CD14-positive monocyte (primary cell): ENCODE measurements at places on chromosomes 12 and 14. TPM values are rescaled to one million over a fixed set of nuclear protein-coding genes. Genes with fewer than 3 reads are reported as not detected.

DNA sequence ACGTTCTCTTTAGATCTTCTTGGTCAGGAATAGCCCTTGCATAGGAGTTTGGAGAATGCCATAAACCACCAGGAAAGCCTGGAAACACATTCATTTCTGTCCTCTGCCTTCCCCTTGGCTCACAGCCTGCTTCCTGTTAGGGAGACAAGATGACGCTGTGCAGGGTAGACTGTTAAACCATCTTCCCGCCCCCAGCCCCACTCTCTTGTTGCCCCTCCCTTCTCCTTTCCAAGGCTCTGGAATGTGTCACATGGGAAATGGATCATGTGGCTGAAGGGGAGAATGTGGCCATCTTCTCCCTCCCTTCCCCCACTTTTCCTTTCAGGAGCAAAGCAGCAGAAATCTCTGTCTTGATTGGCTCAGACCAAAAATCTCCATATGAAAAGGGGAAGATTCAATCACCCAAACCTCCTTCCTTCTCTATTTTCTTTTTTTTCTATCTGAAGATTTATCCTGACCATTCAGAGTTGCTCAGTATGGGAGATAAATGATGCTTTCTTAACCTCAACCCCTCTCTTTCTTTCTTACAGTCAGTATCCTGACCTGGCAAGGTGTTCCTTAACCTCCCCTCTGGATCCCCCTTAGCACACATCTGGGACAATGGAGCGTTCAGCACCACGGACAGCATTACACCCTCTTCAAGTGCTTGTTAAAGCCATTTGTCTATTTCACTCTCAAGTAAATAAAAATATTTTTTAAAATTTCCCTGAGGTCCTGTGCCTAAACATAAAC is 11.4 kb downstream of the GPR19 start:
- H3K36me3 ChIP-seq, result no peaks in the 10 kb centered on the region
- no peak overlapping the region for H3K27ac ChIP-seq
- no peak for DNase-seq
- no peak overlapping the region for H3K4me3 ChIP-seq

- H3K27ac ChIP-seq, result peak overlapping the region; percentile 55
- peak overlapping the region; percentile 26 for H3K4me3 ChIP-seq
- DNase-seq, result peak; percentile 82
- H3K36me3 ChIP-seq, result no peaks in the 10 kb centered on the region
- peaks cover 35% of the 10 kb centered on the region for H3K4me1 ChIP-seq
These were observed 11.4 kb upstream of the NOPCHAP1 start for GRCh38 chr12:104974626-104975290.

GRCh38 chr14:95370076-95370475 is 50.4 kb upstream of the CLMN start:
- H3K27me3 ChIP-seq, result no peaks in the 10 kb centered on the region
- DNase-seq, result no peak
- H3K36me3 ChIP-seq, result no peaks in the 10 kb centered on the region
- no peak overlapping the region for H3K4me3 ChIP-seq
- H3K4me1 ChIP-seq, result no peaks in the 10 kb centered on the region

DNA sequence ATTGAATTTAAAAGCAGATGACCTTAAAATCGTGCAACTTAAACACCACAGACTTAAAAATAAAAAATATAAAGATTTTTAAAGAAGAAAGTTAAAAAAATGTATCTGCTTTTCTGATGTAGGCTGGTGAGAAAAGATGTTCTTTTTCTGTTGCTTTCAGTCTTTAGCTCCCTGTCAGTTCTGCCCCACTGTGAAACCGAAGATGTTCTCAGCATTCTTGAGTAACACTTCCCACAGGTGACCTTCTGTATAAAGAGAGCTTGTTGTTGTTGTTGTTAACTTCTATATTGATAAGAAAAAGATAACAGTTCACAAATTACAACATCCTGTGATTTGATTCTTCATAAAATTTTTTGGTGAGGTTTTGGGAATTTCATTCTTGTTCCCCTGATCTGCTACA is 377.9 kb upstream of the RGS6 start:
- H3K4me3 ChIP-seq, result no peak overlapping the region
- peak; percentile 13 for DNase-seq
- no peaks in the 10 kb centered on the region for H3K36me3 ChIP-seq
- peak overlapping the region; percentile 24 for H3K27ac ChIP-seq
- H3K4me1 ChIP-seq, result peaks cover 25% of the 10 kb centered on the region

- H3K27me3 ChIP-seq, result peaks cover 26% of the 10 kb centered on the region
- no peak overlapping the region for H3K27ac ChIP-seq
- H3K36me3 ChIP-seq, result no peaks in the 10 kb centered on the region
- H3K4me1 ChIP-seq, result no peaks in the 10 kb centered on the region
- no peak overlapping the region for H3K4me3 ChIP-seq
These were observed 7.1 kb upstream of the PRPH start for GRCh38 chr12:49287876-49288275.

DNA sequence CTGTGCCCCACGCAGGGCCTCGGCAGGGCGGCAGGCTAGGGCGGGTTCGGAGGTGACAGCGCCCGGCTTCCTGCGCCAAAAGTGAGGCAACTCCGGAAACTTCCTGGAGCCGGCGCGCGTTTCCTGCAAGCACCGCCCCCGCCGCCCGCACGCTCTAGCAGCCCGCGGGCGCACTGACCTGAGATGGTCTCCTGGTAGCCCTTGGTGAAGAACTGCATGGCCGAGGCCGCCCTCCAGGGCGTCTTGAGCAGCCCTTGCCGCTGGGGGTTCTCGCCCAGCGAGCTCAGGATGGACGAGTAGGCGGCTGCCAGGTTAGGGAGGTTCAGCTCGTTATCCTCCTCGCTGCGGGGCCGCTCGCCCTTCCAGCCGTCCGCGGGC is 494 bp downstream of the GCH1 start:
- H3K27ac ChIP-seq, result peak overlapping the region; percentile 99
- H3K27me3 ChIP-seq, result no peaks in the 10 kb centered on the region
- peaks cover 40% of the 10 kb centered on the region for H3K4me1 ChIP-seq
- DNase-seq, result peak; percentile 87
- peak overlapping the region; percentile 99 for H3K4me3 ChIP-seq

GRCh38 chr12:64025174-64025958 is 180.9 kb downstream of the SRGAP1 start:
- no peaks in the 10 kb centered on the region for H3K36me3 ChIP-seq
- H3K4me3 ChIP-seq, result no peak overlapping the region
- H3K4me1 ChIP-seq, result no peaks in the 10 kb centered on the region

DNA sequence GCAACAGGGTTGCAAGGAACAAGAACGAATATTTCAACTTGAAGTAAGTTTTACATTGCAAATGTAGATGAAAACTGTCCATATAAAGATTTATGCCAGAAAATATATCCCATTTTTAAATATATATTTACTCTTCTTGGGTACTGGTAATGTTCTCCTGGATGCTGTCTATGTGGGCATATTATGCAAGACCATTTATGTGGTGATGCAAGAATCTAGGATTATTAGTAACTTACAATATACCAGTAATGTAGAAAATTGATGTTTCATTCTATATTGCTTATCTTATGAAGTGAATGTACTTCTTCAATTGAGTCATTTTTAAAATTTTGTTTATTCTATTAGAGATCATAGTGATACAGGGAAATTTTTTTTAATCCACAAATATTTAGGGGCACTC is 25.1 kb downstream of the FGFR1OP2 start:
- peak; percentile 13 for DNase-seq
- H3K27ac ChIP-seq, result peak overlapping the region; percentile 47
- H3K4me3 ChIP-seq, result no peak overlapping the region
- peaks cover 82% of the 10 kb centered on the region for H3K36me3 ChIP-seq
- peaks cover 7% of the 10 kb centered on the region for H3K4me1 ChIP-seq

DNA sequence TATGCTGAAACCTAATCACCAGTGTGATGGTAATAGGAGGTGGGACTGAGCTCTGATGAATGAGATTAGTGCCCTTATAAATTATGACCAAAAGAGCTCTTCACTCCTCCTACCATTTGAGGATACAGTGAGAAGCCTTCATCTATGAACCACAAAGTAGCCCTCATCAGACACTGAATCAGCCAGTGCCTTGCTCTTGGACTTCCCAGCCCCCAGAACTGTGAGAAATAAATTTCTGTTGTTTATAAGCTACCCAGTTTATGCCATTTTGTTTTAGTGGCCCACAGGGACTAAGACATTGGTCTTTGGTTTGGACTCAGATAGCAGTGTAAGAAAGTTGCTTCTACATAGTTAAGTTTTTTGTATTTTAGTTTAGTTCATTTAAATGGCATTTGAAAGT is 32.9 kb downstream of the ABHD12B start:
- no peaks in the 10 kb centered on the region for H3K27me3 ChIP-seq
- no peaks in the 10 kb centered on the region for H3K4me1 ChIP-seq
- H3K27ac ChIP-seq, result no peak overlapping the region
- peaks cover 86% of the 10 kb centered on the region for H3K36me3 ChIP-seq
- H3K4me3 ChIP-seq, result no peak overlapping the region

DNA sequence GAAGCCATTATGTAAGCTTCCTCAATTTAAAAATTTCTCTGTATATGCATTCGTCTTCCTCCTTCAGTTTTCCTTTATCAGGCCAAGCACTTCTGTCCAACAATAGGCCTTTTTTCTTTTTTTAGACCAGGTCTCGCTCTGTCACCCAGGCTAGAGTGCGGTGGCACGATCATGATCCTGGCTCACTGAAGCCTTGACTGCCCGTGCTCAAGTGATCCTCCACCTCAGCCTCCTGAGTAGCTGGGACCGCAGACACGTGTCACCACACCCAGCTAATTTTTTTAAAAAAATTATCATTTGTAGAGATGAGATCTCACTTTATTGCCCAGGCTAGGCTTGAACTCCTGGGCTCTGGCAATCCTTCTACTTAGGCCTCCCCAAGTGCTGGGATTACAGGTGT is 25.8 kb downstream of the TAOK3 start:
- no peaks in the 10 kb centered on the region for H3K36me3 ChIP-seq
- H3K27me3 ChIP-seq, result no peaks in the 10 kb centered on the region
- H3K4me3 ChIP-seq, result no peak overlapping the region
- DNase-seq, result peak; percentile 14
- peak overlapping the region; percentile 69 for H3K27ac ChIP-seq

- no peak overlapping the region for H3K27ac ChIP-seq
- H3K36me3 ChIP-seq, result peaks cover 95% of the 10 kb centered on the region
- no peaks in the 10 kb centered on the region for H3K27me3 ChIP-seq
- DNase-seq, result no peak
- H3K4me1 ChIP-seq, result no peaks in the 10 kb centered on the region
These were observed 39.9 kb downstream of the SLC25A47 start for GRCh38 chr14:100363053-100363452.

DEPDC4 gene
- polyA plus RNA-seq, result not detected in 2 replicates

ZFHX2 gene
- polyA plus RNA-seq, result 0.01 and 0.04 TPM in 2 replicates

TECPR2 gene
- 10.4 and 11.2 TPM in 2 replicates for polyA plus RNA-seq

FOS gene
- 4,403 TPM for polyA plus RNA-seq

CEBPE gene
- 1.5 and 2.9 TPM in 2 replicates for polyA plus RNA-seq
